ENCODE measurements at places on chromosomes 7 and 10.

DNA sequence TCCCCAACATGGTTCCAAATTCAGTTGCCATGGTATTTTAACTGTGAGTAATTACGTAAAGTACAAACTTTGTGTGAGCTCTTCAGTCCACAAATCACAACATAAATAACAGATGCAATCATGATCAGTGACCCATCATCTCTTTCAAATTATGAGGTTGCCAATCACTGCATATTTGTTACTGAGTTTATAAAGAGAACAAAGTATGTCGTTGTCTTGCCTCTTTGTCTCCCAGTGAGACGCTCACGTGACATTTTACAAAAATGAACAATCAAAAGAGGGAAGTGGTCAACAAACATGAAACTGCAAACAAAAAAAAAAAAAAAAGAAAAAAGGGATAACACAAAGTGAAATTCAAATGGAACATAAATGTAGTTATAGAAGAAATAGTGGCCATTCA is 122.7 kb upstream of the PDSS1 start:
- no peak for DNase-seq

DNA sequence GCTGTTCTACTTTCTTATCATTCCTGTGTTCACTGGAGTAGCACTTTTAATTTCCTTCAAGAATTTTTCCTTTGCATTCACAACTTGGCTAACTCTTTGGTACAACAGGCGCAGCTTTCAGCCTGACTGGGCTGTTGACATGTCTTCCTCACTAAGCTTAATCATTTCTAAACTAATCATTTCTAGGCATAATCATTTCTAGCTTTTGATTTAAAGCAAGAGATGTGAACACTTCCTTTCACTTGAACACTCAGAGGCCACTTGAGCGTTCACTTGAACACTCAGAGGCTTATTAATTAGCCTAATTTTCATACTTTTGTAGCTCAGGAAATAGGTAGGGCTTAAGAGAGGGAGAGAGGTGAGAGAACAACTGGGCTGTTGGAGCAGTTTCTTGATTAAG is 15.9 kb downstream of the C10orf90 start:
- no peak for DNase-seq

GRCh38 chr7:64180989-64181388 is 26.0 kb upstream of the ZNF735 start:
- no peak for DNase-seq

GRCh38 chr7:55172881-55173609 is 154.2 kb downstream of the EGFR start:
- no peak for DNase-seq

DNA sequence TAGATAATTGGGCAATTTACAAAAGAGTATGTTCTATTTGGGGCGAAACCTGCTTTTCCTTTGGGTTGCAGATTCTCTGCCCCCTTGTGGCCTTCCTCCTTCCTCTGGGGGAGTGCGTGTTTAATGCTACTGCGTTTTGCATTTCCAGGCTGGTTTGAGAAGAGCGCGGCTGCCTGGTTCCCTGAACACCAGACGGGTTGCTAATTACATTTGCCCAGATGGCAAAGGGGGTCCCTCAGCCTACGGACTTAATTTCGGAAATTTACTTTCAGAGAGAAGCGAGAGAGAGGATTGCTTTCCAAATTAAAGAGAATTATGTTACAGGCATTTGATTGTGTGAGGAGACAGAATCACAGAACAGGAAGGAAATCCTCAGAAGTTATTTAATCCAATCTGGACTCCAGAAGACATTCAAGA is 91.9 kb upstream of the JAZF1 start:
- peak; percentile 14 for DNase-seq

GRCh38 chr7:105905209-105905909 is 29.0 kb upstream of the ATXN7L1 start:
- no peak for DNase-seq

GRCh38 chr7:99597762-99598501 is at the start of gene TMEM225B:
Gene TMEM225B (plus strand): TSS chr7:99598267. CDS start chr7:99604389, 6,122 bp downstream.
- DNase-seq = no peak

DNA sequence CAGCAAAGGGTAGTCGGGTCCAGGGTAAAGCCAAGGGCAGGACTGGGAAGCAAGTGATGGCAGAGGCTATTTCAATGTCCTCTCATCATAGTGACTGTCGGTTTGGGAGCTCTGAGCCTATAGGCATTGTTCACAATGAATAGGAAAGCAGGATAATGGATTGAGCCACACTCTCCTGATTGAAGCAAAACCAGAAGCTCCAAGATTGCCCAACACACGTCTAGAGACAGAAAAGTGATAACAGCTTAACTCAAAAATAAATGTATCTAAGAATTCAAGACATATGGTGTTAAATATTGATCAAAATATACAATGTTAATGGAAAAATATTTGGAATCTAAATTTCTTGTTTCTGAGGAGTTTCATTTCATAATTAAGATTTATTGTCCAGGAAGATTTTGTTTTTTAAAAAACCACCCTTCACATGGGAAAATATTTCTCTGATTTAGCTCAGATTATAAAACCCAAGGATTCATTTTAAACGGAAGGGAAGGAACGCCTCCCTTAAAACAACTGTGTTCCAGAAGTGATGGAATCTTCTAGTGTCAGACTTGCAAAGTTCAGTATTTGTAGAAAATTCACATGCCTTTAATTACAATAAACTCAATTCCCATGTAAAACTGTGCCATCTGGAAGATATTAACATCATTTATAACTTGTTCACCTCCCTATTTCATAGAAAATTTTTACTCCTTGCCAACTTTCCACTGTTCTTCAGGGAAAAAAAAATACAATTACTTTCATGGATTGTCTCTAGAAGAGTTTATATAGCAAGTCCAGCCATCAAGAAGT is 54.5 kb downstream of the NRP1 start:
- DNase-seq = no peak

GRCh38 chr7:116776046-116776445 is 86.3 kb upstream of the CAPZA2 start:
- DNase-seq = no peak

- DNase-seq = no peak
These were observed 5.1 kb downstream of the VENTX start for GRCh38 chr10:133242611-133243356.

GRCh38 chr10:22597138-22597537 is 117.2 kb downstream of the PIP4K2A start:
- DNase-seq = peak; percentile 43

DNA sequence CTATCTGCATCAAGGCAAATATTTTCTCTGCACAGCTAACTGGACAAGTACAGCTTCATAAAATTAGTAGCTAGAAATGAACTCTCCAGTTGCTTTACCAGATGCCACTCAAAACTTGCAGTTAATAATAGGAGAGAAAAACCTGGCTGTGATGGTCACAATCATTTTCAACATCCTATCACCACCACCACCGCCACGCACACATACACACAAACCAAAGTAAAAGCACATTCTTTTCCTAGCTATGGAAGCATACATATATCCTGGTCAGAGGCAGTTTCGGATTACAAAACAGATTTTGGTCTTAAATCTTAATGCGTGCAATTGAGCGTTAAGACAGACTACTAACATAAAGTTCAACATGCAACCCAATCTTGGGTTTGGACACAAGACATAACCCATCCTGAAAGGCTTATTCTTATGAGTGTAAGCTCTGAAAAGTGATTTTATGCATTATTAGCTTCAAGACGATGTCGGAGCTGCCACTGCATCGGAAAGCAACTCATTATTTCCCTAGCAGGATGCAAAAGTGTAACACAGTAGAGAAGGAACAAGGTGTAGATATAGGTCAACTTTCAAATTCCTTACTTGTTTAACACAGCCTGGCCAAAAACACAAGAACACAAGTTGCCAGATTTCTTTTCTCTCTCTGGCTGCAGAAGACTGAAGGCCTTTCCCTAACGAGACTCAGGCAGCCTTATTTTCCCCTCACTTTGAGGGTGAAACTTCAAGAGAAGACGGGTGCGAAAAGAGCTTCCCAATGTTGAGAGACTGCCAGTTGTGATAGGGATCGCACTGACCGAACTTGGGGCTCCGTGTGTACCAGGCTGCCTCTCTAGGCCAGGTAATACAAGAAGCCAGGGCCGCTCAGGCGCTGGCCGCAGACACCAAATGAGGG is 1.2 kb downstream of the CACUL1 start:
- DNase-seq = no peak

GRCh38 chr7:89845952-89846351 is 308.3 kb upstream of the STEAP1 start:
- no peak for DNase-seq

- DNase-seq = no peak
These were observed 46.7 kb downstream of the TMEM270 start for GRCh38 chr7:73907554-73908122.
